ENCODE measurements at places on chromosomes 2 and 18.

DNA sequence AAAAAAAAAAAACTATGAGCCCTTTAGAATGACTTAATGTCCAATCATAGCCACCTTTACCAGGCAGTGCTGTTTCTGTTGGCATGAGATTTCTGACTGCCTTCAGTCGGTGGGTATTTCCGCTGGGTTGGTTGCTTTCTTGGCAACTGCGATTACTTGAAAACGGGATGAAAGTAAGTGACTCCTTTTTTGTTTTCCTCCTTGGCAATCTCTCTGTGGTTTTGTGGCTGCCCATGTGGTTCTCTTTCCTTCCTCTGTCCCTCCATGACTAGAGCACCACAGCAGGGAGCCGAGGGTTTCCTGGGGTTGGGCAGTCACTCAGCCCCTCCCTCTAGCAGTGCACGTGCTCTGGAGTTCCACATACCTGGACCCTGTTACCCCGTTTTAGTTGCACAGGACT, 112.1 kb downstream of the KLHL29 start:
- DNase-seq, result no peak

- DNase-seq, result no peak
Measured at GRCh38 chr2:106931717-106932335, 45.9 kb upstream of the ST6GAL2 start.

- no peak for DNase-seq
Measured at GRCh38 chr18:8231316-8231715, 377.9 kb upstream of the RAB12 start.

DNA sequence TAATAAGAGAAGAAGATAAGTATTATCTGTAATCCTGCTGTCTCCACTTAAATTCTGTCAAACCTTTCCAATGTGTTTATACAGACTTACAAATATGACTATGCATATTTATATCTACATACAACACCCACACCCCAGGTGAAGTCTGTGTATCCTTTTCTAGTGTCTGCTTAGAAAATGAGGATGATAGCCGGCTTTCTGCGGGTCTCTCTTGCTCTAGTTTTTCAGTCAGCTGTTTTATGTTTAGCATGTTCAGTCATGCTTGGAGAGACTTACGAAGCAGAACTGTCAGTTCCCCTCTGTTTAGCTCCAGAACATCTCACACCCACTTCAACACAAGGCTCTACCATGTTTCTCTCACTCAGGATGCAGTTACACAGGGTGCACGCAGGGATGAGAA, 137.3 kb upstream of the NFATC1 start:
- no peak for DNase-seq

- DNase-seq, result no peak
Measured at GRCh38 chr2:15198051-15198450, 363.1 kb downstream of the NBAS start.

DNA sequence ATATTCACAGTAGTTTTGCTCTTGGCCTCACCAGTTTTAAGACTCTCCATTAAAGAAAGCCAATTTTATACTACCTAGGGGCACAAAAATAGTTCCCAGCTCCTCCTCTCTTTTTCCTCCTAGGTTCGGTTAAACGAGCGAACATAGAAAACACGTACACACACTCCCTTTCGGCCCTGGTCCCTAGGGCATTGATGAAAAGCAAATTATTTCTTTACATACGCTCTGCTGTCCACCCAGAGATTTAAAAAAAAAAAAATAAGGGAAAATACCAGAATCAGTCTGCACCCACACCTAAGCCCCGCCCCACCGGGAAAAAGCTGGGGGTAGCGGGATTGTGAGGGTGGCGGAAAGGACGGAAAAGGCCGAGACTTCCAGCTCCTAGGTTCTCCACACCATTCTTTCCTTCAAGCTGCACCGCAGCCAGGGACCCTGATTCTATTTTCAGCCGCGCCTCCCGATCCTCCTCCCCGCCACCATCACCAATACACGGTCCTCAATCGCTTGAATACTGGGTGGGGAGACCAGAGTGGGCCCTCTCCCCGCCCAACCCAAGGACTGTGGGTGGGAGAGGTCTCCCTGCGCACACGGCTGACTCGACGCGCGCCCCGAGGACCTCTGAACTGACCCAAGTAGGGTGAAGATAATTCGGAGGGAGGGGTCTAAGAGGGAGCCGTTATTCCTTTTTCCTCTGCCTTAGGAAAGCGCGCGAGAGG, 769 bp downstream of the ATF2 start:
- DNase-seq, result no peak

DNA sequence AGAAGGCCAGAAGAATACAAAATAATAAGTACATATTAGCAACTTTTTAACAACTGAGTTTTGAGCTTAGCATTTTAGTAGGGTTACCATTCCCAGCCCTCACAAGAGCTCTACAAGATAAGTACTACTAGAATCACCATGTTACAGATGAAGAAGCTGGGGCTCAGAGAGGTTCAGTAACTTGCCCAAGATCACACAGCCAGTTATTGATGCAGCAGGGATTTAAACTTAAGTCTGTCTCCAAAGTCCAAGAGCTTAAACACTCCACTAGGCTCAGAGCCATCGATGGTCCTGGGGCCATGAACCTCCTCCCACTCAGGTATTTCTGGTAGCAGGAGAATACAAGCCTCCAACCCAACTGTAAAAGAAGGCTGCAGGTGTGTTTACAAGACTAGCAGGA, 30.8 kb downstream of the TNS1 start:
- no peak for DNase-seq

- DNase-seq, result no peak
Measured at GRCh38 chr2:54597153-54597848, 126.2 kb upstream of the EML6 start.

DNA sequence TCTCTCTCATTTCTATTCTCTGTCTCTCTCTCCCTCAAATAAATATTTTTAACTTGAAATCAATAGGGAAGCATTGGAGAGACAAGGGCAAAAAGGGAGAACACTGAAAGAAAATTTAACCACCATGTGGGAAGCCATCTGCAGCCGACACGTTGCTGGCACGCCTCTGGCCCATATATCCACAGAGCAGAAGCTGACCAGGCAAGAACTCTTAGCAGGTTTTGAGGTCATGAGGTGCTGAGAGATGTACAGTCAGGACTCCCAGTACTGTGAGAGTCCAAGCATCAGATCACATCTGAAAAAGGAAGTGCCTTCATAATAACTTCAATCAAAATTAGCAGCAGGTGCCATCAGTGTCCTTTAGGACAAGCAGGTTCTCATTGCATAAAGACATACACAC, 156.6 kb downstream of the AKAIN1 start:
- no peak for DNase-seq

DNA sequence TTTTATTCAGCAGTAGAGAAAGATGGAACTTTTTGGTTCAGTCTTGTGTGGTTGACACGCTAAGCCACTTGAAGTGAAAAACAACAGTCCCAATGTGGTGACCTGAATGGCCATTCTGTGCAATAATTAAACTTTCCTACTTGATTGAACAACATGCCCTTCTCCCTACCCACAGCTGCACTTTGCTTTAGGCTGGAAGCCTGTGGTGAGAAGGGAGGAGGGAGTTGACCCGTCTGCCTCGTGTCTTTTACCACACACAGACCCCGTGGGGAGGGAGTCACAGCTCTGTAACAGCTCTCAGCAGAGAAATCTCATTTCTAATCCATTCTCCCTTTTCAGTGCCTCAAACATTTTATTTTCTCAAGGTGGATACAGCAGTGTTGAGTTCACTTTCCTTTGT, 138.2 kb upstream of the PKDCC start:
- no peak for DNase-seq

- DNase-seq, result no peak
Measured at GRCh38 chr2:67277450-67277849, 119.7 kb upstream of the ETAA1 start.

Data from C1 segment of cervical spinal cord (tissue), 14 donors.